RPMI7951 (cell line): ENCODE measurements at places on chromosomes 5 and 9.

DNA sequence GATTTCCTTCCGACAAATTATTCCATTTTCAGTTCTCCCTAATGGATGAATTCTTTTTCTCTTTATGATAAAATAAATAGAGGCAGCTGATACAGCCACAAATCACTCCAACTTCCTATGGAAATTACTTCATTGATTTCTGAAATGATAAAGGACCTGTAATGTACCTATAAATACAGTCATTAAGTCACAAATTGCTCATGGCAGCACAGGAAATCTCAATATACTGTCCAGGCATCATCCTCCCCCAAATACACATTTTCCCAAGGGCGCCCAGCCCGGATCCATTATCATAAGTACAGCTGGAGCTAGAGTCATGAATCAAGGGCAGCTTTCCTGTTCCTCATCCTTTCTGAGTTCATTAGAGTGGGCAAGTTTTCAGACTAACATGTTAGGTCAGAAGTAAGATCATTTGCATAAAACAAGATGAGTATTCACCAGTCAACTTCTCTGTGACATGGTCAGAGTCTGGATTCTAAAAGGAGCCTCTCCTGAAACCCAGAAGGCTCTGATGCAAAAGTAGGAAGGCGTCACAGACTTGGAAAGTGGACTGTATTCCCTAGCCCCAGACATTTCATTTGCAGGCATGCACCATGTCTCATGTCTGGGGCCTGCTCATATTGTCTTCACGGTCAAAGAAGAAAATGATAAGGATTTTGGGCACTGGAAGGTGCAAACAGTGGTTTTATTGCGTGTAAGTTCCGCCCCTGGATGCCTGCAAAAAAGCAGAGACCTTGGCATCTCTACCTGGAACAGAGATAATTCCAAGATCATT, 383.2 kb downstream of the PLK2 start:
- no peak for DNase-seq

DNA sequence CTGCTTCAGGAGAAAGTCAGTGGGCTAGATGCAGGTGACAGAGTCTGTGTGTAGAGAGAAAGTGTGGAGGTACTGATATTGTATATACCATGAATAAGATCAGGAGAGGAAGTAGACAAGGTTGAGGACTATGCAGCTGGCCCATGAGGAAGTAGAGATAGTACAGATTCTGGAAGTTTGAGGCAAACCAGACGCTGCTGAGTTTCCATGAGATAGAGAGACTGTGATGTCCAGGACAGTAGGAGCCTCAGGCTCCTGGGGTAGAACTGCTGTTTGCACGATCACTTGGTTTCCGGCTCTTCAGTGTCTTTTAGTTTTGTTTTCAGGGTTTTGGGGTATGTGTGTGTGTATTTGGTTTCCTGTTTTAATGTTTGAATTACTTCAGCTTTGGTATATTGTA, 13.6 kb downstream of the OTULINL start:
- DNase-seq: no peak

DNA sequence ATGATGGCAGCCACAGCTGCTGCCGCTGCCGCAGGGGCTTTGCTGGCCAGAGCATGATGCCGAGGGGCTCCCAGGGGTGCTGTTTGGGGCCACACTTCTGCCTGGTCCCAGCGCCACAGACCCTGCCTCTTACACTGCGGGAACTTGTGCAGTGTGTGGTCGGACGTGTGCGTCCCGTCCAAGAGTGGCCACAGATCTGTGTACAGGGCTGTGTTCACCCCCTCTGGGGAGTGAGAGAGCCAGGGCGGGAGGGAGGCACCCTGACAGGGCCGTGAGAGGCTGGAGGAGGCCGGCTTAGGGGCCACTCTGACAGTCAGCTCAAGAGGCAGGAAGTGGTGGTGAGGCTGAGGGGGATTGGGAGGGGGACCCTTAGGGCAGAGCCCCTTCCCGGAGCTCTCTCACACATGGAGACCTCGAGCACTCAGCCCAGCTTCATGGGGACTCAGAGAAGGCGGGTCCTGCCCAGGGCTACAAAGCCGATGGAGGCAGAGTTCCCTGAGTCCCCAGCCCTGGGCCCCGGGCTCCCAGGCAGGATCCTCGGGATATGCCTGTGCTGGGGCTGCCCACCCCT, 13.1 kb upstream of the CARD19 start:
- DNase-seq: no peak

GRCh38 chr5:16271851-16272250, 92.3 kb upstream of the MARCHF11 start:
- DNase-seq: no peak

DNA sequence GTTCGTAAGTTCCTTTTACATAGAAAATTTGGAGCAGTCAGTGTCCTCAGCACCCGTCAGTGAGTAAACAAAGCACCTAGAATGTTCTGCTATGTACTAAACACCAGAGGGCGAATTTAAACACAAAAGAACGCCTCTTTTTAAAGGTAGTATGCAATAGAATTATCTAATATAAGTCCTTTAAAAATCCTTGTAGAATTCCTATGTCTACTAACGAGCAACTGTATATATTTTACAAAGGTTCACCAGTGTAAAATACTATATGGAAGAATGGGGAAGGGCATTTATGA, 499 bp upstream of the TMEM232 start:
- no peak for DNase-seq

DNA sequence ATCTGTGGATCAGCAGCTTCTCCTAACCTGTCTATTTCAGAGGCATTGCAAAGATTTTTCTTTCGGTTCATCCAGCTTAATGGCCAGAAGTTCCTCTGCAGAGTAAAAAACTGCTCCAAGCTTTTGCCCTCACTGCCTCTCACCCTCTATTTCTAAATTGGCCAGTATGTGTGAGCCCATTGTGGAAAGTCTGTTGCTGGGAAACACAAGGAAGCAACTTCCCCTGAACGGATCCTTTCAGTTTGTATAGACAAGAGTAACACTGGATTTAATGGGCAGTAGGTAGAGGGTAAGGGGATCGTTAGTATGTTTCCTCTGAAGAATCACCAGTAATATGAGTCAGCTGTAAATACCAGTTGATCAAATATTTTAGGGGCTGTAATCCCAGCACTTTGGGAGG, 7.2 kb downstream of the THBS4 start:
- DNase-seq: no peak

GRCh38 chr5:14603141-14603540, 21.5 kb downstream of the OTULINL start:
- no peak for DNase-seq

GRCh38 chr5:108531367-108532128, 149.7 kb upstream of the FBXL17 start:
- no peak for DNase-seq
